ENCODE measurements at places on chromosomes 6 and 20.
A peak's percentile ranks its signal among the peaks of the same experiment; 100 is the strongest.

DNA sequence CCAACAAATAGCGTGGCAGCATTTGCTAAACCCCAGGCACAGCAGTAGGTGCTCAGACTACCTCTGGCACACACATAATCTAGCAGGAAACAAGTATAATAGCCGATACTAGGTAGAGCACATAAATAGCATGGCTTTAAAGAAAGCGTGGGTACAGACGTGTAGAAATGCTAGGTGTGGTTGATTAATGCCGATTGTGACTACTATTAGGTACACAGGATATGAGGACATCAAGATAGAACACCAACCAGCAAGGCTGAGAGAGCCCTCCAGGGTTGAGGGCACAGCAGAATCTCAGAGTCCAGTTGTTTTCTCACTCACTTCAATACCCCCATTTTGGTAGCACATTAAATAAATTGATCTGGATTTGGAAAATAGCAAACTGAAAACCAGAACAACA lies 100.5 kb downstream of the PKHD1 start:
- DNase-seq, result no peak

DNA sequence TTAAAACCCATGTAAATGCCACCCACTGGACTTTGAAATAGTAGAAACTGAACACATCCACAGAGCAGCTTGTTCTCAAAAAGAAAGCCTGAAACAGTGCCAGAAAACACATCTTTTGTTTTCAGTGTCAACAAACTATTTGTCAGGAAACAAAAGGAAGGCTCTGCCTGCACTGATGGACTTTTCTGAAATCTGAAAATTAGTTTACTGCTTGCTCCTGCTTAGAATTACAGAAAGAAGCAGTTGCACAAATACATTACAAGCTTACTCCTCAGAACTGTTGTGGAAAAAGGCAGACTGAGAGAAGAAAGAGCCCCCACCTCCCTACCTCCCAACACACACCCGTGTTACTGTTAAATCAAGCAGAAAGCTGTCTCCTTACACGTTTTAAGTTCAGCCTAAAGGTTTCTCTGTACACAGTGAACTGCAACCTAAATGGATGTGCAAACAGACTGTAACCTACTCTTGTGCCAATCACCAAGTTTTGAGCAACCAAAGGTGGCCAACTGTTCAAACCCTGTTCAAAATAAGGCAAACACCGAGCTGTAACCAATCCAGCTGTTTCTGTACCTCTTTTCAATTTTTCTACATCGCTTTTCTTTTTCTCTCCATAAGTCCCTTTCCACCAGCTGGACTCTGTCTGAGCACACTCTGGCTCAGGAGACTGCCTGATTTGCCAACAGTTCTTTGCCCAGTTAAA lies 43.7 kb downstream of the FRK start:
- no peak for DNase-seq

- DNase-seq, result no peak
Measured at GRCh38 chr20:36319356-36320260, 13.5 kb downstream of the DLGAP4 start.

GRCh38 chr6:112231594-112232060 lies 22.7 kb downstream of the LAMA4 start:
- DNase-seq, result no peak

GRCh38 chr6:14863902-14864850 lies 381.7 kb upstream of the JARID2 start:
- DNase-seq, result no peak

DNA sequence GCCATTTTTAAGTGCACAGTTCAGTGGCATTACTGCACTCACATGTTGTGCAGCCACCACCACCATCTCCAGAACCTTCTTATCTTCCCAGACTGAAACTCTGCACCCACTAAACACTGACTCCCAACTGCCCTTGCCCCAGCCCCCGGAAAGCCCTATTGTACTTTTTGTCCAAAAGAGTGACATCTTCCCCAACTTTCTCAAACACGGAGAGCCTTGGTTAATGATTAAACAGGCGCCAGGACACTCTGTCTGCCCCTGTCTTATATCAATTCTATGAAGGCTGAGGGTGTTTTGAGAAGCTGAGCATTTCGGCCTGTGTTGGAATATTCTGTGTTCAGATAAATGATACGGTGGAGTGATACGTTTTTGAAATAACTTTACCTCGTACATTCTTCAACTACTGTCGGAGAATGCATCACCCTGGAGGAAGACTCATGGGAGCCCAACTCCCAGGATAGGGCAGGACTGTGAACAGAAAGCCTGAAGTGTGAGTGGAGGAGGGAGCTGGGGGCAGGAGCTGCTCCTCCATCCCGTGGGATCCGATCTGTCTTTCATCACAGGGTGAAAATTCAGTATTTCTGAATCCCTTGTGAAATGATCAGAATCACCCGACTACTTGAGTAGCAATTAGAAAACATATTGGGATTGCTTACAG lies 68.7 kb upstream of the FOXC1 start:
- DNase-seq, result no peak

DNA sequence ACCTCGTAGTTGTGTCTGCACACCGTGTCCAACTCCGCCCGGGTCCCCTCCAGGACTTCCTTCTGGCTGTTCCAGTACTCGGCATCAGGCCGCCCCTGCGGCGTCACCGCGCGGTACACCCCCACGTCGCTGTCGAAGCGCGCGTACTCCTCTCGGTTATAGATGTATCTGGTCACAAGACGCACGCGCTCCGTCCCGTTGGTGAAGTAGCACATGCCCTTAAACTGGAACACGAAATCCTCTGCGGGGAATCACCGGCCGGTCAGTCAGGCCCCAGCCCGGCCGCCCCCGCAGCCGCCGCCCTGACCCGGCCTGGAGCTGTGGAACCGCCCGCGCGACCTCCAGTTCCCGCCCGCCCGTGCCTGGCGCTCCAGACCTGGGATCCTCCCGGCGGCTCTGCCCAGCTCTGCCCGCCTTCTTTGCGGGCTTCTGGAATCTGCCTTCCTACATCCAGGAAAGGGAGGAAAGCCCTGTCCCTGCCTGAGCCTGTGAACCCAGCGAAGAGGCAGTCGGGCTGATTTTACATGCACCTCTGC lies 1.6 kb downstream of the HLA-DQB1 start:
- DNase-seq, result no peak

GRCh38 chr6:13354331-13355042 lies 26.1 kb upstream of the TBC1D7 start:
- DNase-seq, result peak; percentile 38
